SK-N-SH treated with all-trans-retinoic acid at 6 μM for 48 hours (cell line): ENCODE measurements at places on chromosomes 3 and 15.

- no peak for ATAC-seq
Measured at GRCh38 chr15:52726195-52726594, 47.0 kb upstream of the ATOSA start.

GRCh38 chr3:42660898-42661297 is 7.4 kb downstream of the ZBTB47 start:
- no peak for ATAC-seq

DNA sequence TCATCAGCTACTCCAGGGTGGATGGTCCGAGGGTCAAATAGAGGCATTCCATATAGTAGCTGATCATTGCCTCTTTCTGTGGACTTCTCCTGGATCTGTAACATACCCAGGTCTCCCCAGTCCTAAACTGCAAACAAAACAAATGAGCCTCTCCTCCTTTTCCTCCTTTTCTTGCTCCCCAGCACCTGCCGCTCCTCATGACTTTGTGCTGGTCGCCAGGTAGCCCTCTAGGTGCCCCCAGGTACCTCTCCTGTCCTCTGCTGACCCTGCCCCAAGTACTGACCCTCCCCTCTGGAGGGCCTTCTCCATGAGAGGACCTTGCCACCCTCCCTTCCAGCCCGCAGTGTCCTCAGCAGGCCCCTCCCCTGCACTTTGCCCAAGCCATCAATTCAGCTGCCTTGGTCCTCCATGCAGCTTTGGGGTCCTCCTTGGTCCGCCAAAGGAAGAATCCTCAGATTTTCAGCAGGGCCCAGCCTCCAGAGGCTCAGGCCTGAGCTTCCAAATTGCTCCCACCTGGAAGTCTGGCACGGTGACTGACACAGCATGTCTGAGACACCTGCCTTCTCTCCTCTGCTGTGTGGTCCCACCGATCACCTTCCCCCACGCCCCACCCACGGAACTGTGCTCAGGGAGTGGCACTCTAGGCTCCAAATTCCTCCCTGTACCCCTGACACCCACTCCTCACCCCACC is 111.0 kb downstream of the LRRK1 start:
- no peak for ATAC-seq

- no peak for ATAC-seq
Measured at GRCh38 chr3:170813266-170813665, 56.7 kb downstream of the RPL22L1 start.

DNA sequence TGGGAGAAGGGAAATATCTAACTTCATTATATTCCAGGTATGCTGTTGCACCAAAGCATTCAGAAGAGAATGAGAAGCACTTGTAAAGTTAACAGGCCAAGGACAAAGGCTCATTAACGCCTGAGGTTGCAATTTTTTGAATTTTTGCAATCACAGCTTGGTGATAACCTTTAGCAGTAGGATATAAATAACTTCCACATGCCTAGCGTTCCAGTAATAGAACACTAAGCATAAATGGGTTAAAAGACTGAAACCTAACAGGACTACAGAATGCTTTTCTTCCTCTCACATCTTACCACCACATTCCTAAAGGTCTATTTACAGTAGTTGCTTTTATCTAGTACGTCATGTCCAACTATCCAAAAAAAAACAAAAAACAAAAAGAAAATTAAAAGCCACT is 57.4 kb upstream of the IMPG2 start:
- ATAC-seq: no peak

GRCh38 chr3:53750253-53751210 is 95.7 kb downstream of the CHDH start:
- no peak for ATAC-seq

GRCh38 chr3:40550167-40550566 is 25.4 kb downstream of the ZNF621 start:
- ATAC-seq: no peak

- ATAC-seq: no peak
Measured at GRCh38 chr3:114626751-114627150, 332.9 kb downstream of the TIGIT start.

- ATAC-seq: no peak
Measured at GRCh38 chr3:181868576-181869082, 156.9 kb downstream of the SOX2 start.

DNA sequence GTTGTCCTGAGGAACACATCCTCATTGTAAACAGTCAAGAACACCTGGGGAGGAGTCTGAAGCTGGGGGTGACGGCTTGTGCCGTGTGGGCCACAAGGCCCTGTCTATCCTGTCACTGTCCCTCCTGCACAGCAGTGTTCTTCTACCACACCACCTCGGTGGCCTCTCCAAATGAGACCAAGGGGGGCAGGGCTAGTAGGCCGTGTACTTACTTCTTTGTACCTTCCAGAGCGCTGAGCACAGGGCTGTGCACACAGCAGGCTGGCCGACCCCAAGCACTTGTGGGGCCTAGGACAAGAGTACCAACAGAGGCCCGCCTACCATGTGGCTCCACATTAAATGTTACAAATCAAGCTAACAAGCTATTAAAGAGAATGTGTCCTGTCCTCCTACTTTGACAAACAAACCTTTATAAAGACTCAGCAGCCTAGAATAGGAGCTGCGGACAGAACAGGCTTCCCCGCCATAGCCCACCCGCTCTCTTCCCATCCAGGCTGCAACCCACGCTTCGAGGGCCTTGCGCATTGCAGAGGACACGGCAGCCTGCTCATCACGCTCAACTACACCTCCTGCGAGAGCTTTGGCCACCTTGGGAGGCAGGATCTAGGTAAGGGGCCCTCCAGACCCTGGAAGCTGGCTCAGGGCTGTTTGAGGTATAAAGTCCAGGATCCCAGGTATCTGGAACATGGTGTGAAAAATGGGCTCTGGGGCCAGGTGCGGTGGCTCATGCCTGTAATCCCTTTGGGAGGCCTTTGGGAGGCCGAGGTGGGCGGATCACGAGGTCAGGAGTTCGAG is 30.5 kb downstream of the MELTF start:
- ATAC-seq: no peak

- peak; percentile 27; the same call in 1 of the 3 replicates for ATAC-seq
Measured at GRCh38 chr3:38582941-38583645, 66.4 kb downstream of the SCN5A start.

GRCh38 chr3:104257486-104257885 is 1109.2 kb upstream of the ALCAM start:
- ATAC-seq: no peak; the same call in 2 of the 3 replicates

DNA sequence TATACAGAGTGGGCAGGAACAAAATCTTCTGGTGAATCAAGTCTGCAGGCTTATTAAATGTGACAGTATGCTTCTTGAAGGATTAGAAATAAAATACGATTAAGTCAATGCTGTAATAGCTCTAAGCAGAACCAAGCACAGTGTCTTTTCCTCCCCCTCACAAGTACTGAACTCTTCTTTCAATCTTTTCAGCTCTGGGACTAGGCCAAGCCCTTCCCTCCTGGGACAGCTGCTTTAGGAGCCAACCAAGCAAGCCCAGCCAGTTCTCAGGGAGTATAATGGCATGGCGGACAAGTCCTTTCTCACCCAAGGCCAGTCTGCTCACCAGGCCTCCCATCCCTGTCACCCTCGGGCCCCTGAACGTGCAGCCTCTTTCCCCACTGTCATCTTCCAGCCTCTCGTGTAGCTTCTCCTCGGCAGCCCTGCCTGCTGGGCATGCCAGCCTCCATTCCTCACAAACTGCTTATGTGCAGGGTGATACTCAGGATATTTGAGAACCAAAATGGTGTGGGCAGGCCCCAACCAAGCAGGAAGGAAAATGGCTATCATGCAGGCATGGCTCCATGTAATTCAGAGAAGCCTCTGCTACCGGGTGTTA is 8.4 kb upstream of the PPP1R2 start:
- peak; percentile 54 for ATAC-seq

DNA sequence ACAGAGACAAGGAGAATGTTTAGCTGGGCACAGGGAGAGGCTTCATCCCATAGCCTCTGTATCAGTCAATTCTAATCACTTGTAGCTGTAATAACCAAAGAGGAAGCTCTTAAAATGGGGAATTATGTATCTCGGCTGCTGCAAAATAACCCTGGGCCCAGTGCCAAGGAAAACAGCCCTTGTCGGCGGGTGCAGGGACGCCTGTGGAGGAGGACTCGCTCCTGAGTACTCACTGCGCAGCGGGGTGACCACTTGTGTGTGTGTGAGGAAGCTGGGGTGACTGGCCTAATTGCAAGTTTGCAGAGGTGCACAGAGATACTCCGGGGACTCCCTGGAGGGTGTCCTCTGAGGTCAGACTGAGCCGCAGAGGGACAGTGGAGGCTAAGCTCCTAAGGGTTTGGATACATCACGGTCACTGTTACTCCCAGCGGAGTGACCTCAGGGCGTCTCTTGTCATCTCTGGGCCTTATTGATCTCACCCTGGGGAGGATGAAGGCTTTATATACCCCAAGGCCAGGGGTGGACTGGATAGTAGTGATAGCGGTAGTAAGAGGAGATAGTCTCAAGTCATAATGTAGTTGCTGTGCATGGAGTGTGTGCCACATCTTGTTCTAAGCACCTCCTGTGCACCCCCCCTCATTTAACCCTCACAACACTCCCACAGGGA is 37.2 kb downstream of the SLC6A6 start:
- ATAC-seq: peak; percentile 76

DNA sequence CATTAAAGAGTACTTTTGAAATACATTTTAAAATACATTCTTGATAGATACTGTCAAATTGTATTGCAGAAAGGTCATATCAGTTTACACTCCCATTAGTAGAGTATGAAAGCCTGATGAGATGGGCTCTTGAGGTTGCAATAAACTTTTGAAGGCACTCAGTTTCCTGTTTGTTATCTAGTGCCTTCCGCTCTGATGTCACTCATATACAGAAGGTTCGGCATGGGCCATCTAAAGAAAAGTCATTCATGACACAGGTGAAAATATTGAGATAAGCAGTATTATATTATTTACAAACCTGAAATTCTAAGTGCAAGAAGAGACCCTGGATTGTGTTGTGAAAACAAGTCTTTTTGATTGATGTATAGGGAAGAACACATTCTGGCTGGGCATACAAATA is 36.5 kb upstream of the DENND4A start:
- ATAC-seq: no peak

- ATAC-seq: no peak
Measured at GRCh38 chr3:133991209-133991608, 38.5 kb downstream of the SLCO2A1 start.

GRCh38 chr3:70999730-71000129 is 583.8 kb downstream of the FOXP1 start:
- peak; percentile 91 for ATAC-seq

DNA sequence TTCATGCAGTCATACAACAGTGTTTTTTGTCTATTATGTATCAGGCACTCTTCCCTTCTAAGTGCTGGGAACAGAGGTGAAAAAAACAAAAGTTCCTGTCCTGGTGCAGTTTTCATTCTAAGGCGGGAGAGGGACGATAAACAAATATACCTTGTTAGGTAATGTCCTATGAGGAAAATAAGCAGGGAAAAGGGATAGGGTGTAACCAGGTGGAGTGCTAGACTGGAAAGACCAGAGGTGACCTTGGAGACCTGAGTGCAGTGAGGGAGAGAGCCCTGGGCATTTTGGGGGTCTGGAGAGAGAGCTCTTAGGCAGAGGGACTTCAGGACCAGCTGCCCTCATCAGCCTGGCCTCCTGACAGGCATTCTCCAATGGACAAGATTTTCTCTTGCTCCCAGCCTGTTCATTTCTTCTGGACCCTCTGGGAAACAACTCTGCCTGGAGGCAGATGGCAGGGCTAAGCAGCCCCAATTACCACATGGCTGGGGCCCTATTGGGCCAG is 97.2 kb upstream of the TJP1 start:
- ATAC-seq: no peak

DNA sequence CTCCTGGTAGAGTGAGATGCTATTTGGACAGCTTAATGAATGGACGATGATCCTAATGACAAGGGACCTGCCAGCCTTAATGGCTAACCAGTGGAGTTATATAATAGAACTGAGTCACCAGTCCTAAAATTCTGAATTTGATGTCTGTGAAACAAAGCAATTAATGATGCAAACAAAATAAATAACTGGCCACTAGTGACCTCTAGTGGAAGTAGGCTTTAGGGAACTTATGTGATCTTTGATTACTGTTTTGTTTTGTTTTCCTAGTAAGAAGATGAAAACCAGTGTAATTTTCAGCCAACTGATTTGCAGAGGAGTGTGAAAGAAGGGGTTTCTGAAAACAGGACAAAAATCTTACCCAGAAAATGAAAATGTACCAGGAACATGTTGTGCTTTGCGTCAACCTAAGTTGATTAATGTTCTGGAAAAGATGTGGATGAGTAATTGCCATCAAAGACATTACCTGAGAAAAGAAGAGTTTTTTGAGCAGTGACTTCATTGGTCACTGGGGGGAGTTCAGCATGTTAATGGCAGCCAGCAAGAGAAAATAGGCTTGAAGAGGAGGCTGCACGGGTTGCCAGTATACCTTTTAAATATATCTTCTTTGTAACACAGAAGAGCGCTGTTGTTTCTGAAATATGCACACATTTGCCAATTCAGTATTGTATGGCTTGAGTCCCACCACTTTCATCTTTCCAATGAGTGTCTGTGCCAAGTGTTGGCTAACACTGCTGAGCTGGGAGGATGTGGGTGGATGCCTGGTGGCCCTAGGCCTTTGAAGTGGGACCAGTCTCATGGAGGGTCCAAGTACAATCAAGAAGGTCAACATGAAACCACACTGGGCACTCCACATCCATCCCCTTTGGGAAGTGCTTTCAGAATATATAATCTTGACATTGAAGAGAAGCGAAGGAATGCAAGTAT is 9.3 kb downstream of the VEPH1 start:
- ATAC-seq: peak; percentile 80

GRCh38 chr15:28946803-28947202 is 61.0 kb downstream of the APBA2 start:
- no peak for ATAC-seq

- ATAC-seq: no peak
Measured at GRCh38 chr3:144244662-144245061, 273.0 kb downstream of the DIPK2A start.

GRCh38 chr3:123750659-123751420 is 133.3 kb downstream of the MYLK start:
- peak; percentile 89 for ATAC-seq

- ATAC-seq: no peak
Measured at GRCh38 chr3:188801393-188801792, 370.4 kb upstream of the TPRG1 start.

GRCh38 chr3:171824116-171824515 is 13.8 kb upstream of the PLD1 start:
- ATAC-seq: no peak

DNA sequence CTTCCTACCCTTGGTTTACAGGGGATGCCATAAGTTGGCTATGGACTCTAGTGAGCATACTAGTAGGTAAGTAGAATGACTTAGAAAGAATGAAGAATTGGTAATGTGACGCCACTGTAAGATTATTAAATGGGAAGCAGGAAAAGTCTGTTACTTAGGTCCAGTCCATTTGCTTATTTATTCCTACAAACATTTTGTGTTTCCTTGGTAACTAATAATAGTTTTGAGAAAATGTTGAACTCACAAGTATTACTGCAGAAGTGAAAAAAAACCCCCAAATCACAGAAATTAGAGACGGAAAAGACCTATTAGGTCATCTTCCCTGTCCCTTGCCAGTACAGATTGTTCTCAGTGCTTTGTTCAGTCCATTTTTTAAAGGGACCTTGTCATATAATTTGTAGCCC is 63.5 kb downstream of the CMSS1 start:
- ATAC-seq: no peak

DNA sequence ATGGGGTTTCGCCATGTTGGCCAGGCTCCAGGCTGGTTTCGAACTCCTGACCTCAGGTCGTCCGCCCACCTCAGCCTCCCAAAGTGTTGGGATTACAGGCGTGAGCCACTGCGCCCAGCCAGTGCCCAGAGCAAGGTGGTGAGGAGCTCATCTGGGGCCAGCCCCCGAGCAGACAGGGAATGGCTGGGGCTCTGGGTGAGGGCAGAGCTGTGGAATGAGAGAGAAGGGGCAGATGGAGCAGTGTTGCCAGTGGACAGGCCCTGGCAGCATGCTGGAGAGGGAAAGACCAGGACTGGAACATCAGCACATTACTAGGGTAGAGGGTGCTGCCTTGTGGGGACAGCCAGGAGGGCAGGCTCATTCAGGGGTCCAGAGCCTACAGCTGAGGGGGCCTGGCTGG is 37.1 kb upstream of the LIMD1 start:
- no peak for ATAC-seq
